ENCODE measurements at places on chromosomes 1 and 21.

DNA sequence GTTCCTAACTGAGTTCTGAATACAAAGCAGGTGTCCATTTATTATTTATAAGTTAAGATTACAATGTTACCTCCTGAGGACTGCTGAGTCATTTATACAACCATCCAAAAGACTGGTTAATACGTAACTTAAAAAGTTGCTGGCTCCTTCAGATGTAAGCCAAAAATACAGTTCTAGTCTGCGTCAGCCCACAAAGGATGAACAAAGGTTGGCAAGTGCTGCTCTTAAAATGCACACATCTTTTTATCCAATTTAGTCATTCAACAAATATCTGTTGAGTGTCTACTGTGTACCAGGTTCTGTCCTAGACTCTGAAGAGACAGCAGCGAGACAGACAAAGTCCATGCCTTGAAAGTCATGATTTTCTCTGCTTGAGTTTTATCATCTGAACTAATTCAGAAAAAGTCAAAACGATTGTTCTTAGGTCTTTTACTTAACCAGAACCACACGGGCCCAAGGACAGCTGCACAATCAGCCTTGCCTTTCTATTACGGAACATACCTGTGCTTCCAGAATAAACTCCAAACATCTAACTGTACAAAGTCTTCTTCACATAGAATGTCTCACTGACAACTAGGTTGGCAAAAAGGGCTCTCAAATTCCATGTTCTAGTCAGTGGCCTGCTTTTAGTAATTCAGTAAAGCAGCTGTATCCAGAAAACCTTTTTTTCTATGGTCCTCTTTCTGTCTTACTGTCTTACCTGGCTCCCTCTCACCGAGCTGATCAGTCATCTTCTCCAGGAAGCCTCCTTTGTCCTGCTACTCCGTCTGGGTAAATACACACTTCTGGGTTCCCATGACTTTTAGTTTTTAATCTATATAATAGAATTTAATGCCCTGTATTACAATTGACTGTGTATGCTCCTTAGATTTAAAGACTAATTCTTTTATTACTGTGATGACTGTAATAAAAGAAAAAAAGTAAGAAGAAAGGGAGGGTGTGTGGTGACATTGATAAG, 15.5 kb upstream of the CNN3 start:
- no peak for DNase-seq

- no peak for DNase-seq
Measured at GRCh38 chr1:82950606-82951200, 1048.2 kb downstream of the TTLL7 start.

DNA sequence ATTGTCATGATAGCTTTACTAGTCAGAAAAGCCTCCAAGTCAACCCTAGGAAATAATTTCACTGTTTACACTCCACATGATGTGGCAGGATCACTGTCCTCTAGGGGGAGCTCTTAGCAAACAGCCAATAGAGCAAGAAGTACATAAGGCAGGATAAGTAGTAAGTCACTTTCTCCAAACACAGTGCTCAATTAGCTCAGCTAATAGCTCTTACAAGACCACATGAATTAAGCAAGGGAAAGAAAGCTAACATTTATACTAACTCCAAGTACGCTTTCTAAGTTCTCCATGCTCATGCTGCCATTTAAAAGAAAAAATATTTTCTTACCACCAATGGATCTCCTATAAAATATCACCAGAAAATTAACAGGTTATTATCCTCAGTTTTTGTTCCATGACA, 66.9 kb upstream of the LRIF1 start:
- DNase-seq, result peak; percentile 58

- DNase-seq, result peak; percentile 91
Measured at GRCh38 chr1:200738949-200739651, 407 bp downstream of the CAMSAP2 start.

DNA sequence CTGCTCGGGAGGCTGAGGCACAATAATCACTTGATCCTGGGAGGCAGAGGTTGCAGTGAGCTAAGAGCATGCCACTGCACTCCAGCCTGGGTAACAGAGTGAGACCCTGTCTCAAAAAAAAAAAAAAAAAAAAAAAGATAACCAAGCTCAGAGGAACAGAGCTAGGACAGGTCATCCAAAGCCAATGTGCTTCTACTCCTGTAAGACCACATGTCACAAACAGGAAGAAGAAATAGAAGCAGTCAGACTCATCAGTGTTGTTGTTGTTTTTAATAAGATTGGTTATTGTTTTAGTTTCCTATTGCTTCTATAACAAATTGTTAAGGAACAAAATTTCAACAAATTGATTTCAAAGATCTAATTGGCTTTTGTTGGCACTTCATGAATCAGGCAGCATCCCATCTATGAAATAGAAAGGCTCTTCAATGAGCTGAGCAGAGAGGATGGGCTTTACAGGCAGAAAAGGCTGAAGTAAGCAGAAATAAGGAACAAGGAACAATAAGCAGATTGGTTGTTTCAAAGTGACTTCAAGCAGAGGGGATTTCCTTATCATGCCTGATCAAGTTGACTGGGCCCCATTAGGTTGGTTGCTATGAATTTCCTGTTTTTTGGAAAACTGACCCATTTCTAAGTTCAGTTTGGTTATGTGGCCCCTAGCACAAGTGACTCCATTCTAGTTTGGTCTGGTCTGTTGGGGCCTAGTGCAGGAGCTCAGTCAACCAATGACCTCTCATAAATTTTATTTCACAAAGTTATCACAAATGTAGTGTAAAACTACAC, 6.0 kb upstream of the AKNAD1 start:
- DNase-seq, result no peak

DNA sequence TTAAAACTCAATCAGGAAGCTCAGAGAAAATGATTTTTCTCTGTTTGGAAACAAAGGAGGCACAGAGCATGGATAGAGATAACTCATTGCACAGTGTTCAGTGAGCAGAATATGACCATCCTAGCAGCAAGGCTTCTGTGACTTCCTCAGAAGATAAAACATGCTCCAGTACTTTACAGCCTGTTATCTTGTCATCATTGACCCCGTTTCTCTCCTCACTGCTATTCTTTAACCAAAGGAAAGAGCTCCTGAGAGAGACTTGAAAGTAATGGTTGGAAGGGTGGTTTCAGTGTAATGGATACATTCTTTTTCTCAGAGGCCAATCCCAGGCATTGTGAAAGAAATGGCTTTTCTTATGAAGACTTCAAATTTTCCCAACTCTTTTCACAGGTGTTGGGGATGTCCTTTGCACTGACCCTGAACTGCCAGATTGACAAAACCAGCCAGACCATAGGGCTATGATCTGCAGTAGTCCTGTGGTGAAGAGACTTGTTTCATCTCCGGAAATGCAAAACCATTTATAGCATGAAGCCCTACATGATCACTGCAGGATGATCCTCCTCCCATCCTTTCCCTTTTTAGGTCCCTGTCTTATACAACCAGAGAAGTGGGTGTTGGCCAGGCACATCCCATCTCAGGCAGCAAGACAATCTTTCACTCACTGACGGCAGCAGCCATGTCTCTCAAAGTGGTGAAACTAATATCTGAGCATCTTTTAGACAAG, 25.9 kb downstream of the CD53 start:
- DNase-seq, result no peak

- DNase-seq, result no peak
Measured at GRCh38 chr1:107004421-107004820, 52.1 kb upstream of the PRMT6 start.

DNA sequence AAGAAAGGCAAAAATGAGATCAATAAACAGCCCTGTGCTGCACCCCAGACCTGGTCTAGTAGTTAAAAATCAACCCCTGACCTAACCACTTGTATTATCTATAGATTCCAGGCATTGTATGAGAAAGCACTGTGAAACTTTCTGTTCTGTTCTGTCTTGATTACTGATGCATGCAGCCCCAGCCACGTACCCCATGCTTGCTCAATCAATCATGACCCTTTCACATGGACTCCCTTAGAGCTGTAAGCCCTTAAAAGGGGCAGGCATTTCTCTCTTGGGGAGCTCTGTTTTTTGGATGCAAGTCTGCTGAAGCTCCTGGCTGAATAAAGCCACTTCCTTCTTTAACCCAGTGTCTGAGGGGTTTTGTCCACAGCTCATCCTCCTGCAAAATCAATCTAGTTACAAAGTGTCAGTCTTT, 24.2 kb upstream of the CD34 start:
- DNase-seq, result no peak

DNA sequence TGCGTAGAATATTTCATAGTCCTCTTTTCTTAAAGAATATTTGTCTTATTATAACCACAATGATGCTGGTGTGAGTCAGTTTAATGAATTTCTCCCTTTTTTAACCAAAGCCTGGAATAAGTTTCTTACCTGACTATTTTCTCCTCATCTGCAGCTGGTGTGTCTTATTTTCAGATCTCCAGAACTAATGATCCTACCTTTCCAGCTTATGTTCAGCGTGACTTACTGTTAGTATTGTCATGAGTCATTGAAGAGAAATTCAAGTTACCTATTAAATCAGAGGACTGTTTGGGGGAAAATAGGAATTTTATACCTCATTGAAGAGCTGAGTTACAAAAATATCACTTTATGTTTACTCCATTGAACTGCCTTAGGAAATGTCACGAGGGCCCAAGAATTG, 482.1 kb downstream of the RWDD3 start:
- no peak for DNase-seq

DNA sequence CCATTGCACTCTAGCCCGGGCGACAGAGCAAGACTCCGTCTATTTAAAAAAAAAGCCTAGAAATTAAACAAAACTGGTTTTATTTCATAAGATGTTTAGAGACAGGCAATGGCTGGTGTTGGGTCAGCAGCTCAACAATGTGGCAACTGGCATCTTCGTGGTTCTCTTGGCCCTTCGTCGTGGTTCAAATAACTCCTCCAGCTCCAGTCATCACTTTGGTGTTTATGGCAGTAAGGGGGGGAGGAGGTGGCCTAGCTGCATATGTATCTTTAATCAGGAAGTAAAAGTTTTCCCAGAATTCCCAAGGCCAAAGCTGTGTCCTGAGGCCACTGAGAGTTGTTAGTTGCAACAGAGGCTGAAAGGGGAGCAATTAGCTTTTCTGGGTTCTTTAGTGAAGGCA, 13.0 kb upstream of the LTN1 start:
- no peak for DNase-seq

DNA sequence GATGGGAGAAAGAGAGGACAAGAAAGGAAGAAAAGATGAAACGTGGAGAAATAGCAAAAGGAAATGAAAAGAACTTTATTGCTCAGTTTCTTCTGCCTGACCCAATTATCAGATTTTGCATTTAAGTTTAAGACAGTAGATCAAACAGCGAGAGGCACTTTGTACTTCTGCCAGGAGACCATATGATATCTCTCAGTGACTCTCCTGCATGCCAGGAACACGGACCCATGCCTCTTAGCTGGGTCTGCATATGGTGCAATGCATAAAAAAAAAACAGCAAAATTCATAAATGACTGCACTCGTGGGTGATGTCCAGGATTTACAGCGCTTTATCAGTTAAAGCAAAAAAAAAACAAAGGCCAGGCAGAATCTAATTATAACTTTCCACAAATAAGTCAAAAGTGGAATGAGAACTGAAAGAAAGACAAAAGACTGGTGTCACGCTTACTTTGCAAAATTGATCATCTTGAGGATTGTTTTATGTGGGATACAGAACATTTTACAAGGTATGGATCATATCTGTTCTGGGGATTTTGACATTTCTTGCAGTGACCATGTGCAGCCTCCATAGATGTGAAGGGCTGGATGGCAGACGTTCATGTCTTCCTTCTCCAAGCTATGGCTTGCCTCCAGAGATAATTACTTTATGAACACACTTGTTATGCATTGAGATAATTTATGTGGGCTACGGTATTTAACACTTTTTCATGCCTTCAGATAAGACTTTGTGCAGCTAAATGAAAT, 79.5 kb downstream of the RUNX1 start:
- DNase-seq, result no peak

GRCh38 chr21:34284666-34285065, 79.1 kb upstream of the KCNE2 start:
- peak; percentile 65 for DNase-seq

GRCh38 chr1:31548534-31548906, 27.8 kb upstream of the TINAGL1 start:
- DNase-seq, result peak; percentile 77

DNA sequence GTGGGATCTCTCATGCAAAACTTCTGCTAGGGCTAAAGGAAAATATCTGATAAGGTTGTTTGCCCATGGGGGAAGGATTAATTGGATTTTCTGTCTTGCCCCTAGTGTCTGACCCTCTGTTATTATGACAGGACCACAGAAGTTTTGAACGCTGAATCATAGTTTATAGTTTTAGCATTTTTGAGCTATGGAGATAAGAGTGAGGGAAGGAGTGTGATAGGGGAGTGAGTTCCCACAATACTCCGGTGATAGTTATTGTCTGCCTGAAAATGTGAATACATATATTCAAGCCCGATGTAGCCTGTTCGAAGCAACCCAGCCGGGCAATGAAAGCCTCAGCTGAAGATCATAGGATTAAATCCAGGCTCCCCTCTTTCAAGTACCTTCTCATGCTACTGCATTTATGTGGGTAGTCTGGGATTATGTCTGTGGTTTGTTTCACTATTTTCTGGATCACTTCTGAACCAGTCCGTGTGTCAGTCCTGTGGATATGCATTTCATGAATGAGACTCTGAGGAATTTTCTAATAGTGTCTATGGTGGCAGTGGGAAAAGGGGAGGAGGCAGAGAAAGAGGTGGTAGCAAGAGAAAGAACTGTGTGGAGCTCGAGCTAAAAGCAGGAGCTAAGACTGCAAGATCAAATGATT, 258.7 kb downstream of the DISC1 start:
- no peak for DNase-seq

GRCh38 chr1:192459467-192459866, 116.1 kb upstream of the RGS1 start:
- no peak for DNase-seq

DNA sequence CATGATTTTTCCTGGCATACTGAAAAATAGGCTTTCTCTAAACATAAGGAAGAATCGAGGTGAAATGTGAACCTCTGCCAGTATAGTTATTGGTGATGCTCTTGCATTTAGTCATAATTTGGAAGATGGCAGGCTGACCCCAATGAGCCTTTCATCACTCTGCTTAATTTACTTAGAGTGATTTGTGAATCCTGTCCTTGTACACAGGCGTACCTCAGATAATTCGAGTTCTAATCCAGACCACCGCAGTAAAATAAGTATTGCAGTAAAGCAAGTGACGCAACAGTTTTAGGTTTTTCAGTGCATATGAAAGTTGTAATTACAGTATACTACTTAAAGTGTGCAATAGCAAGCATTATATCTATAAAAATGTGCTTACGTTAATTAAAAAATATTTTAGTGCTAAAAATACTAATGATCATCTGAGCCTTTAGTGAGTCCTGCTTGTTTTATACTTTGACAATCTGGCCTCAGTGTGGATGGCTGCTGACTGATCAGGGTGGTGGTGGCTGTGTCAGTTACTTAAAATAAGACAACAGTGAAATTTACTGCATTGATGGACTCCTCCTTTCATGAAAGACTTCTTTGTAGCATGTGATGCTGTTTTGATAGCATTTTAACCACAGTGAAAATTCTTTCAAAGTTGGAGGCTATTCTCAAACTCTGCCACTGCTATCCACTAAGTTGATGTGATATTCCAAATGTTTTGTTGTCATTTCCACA, 1.7 kb downstream of the PKNOX1 start:
- no peak for DNase-seq

- peak; percentile 63 for DNase-seq
Measured at GRCh38 chr1:232454227-232454886, 175.6 kb downstream of the SIPA1L2 start.

Measured in NCI-H69 (cell line).